Daoy (cell line): ENCODE measurements at places on chromosomes 7 and 10.

- DNase-seq, result peak; percentile 70
Measured at GRCh38 chr10:43854007-43854406, 205.3 kb upstream of the ZNF32 start.

- no peak for DNase-seq
Measured at GRCh38 chr10:11528286-11528685, 83.2 kb downstream of the USP6NL start.

DNA sequence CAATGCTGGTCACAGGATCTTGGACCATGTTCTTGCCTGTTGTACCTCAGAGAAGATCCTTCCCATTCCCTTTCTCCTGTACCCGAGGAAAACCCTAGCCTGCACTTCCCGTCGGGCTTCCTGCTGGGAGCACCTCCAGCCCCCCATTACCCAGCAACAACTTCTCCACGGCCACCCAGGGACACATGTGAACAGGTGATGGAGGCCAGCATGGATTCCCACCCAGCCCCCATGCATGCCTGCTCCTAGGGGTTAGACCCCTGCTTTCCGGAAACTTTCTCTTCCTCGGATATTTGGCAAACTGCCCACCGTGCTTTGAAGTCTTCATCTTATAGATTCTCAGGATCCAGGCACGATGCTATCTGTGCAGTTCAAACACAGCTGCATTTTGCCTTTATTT is 67.3 kb downstream of the CALML3 start:
- DNase-seq, result no peak

GRCh38 chr10:104456802-104457542 is 103.3 kb downstream of the CFAP58 start:
- DNase-seq, result no peak

DNA sequence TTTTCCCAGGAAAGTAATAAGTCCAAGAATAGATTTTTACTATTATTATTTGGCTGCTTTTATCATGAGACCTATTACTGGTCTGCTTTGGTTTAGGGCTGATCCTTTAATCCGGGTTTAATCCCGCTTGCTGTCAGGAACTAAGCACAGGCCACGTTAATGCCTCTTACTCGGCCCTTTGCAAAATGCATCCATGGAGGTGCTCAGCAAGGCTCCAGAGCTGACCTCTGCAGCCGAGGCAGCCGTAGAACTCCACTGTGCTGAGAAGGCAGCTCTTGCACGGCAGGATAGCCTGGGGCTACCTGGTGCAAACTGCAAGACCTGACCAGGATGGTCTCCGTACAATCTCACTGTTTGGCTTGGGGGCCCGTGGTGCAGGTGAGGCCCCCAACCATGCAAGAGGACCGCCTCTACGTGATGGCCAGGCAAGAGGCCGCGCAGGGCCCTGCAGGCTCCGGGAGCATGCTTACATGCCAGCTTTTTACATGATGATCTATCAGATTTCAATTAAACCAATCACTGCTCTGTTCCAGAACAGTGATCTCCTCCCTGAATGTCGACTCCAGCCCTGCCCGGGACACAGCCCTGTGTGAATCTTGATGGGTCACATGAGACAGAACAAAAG is 10.4 kb upstream of the CALML3 start:
- DNase-seq, result no peak

DNA sequence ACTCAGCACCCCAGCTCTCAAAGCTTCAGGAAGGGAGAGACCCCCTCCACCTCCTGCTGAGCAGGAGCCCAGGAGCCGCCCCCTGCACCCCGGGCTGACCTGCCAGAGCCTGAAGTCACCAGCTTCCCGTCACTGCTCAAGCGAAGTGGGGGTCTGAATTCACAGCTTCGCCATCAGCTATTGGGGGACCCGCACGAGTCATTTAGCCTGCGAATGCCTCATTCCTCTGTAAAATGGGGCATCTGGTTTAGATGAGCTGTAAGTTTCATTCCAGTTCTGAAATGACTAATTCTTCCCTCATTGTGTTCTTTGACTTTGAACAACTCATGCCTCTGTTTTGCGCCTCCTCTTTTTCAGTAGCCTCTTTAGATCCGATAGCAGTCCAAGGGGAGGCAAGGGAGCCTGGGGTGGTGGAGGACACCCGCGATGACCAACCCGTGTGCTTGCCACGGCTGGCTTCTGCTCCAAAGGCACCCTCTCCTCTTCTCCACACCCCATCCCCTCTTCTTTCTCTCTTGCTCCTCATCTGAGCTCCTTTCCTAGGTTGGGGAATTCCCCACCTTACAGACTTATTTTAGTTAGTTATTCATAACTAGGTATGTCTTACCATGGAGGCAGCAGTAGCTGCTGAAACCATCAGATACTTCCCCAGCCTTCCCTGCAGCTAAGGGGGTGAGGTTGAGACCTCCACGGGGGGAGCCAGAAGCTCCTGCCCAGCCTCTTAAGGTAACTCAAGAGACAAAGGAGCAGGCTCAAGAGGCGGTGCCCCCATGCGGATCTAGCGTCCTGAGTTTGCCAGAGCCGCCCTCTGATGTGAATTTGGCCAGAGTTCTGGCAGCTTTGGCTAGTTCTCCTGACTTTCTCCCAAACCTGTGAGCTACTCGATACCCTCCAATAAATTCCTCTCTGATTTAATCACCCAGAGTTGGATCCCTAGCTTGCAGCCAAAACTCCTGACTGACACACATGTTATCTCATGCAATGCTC is 47.7 kb downstream of the RBM17 start:
- peak; percentile 54 for DNase-seq

DNA sequence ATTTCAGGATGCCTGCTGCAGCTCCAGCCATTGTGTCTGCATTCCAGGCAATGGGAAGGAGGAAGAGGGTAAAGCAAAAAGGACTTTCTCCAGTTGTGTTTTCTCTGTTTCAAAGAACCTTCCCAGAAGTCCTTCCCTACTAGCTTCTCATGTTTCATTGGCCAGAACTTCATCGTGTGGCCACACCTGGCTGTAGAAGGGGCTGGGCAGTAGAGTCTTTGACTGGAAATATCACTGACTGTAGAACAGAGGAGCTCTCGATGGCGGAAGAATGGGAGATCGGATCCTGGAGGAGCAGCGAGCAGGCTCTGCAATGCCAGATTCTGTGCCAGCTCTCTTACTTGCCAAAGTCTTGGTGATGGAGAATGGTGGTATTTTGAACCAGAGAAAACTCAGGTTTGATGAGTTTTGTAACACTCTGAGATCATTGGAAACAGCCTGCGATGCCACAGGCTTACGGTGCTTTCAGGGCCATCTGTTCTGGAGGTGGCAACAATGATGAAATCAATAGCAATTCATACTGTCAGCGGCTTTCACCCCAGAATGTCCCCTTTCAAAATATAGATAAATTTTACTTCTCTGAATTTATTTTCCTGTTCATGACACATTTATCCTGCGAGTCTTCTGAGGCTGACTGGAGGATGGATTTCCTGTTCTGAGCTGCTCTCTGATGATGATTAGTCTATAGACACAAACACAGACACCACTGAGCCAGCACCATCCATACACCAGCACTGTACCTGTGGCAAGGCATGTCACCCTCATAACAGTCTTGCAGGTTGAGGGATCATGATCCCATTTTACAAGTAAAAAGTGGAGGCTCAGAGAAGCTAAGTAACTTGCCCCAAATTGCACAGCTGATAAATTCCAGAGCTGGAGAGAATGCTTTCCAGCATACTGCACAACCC is 204.2 kb downstream of the EMX2 start:
- DNase-seq, result no peak

DNA sequence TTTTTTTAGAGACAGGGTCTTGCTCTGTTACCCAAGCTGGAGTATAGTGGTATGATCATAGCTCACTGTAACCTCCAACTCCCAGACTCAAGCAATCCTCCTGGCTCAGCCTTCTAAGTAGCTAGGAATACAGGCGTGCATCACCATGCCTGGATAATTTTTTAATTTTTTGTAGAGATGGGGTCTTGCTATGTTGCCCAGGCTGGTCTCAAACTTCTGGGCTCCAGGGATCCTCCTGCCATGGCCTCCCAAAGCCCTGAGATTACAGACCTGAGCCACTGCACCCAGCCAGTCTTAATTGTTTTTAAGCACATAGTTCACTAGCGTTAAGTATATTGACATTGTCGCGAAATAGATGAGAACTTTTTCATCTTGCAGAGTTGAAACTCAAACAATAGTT is 2.0 kb downstream of the SUPV3L1 start:
- no peak for DNase-seq

DNA sequence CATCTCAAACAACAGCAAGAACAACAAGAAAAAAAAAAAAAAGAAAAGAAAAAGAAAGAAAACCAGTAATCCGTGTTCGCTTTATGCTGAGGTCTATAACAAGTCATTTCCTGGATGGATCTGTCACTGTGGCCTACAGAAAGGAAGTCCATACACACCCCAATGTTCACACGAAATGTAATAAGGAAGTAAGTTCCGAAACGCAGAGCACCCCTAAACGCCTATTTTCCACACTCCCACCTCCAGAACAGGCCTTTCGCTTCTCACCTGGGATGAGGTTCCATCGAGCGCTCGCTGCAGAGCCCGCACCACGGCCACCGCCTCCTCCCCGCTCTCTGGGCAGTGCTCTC is 735 bp downstream of the ZNF394 start:
- peak; percentile 19 for DNase-seq

- DNase-seq, result no peak
Measured at GRCh38 chr7:28836716-28837115, 121.4 kb downstream of the TRIL start.

GRCh38 chr10:69721690-69722310 is 79.9 kb upstream of the COL13A1 start:
- DNase-seq, result peak; percentile 31
